Adipocyte (in vitro differentiated cells): ENCODE measurements at places on chromosomes 7 and 10.

DNA sequence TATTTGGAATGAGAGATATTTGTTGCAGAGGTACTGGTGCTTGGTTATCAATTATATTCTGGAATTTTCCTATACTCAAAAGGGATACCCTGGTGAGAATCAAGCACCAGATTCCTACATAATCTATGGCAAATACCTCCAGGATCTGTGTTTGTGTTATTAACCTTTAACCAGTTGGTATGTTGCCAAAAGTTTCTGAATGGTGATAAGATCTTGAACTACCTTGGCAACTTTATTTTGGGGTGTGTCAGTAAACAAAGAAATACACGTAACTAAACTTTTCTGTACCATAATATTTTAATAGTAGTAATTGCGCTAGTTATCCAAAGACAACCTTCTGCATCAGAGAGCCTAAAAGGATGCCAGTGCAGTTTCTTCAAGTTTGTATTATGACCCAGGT, 13.4 kb downstream of the SCIN start:
- no peak for DNase-seq

DNA sequence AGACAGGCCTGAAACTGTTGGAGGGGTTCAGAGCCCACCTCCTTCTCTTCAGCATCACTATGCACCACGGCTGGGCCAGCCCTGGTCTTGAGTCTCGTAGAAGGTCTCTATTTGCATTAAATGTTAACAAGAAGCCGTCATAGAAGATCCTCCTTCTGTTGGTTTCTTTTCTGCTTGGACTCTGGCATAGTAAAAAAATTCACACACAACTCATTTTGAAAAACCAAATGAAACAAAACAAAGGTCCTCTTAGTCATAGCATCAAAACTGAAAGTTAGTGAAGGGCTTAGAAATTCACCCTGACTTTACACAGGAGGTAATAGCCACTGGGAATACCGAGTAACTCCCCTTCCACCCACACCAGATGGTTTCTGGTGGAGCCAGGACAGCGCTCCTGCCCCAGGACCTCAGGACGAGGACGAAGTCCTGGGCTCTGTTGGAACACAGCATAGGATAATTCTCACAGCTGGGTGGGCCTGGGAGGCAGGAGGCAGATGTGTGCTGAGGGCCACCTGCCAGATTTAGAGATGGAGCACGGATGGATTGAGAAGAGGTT, 248.4 kb upstream of the KLF6 start:
- DNase-seq = no peak

DNA sequence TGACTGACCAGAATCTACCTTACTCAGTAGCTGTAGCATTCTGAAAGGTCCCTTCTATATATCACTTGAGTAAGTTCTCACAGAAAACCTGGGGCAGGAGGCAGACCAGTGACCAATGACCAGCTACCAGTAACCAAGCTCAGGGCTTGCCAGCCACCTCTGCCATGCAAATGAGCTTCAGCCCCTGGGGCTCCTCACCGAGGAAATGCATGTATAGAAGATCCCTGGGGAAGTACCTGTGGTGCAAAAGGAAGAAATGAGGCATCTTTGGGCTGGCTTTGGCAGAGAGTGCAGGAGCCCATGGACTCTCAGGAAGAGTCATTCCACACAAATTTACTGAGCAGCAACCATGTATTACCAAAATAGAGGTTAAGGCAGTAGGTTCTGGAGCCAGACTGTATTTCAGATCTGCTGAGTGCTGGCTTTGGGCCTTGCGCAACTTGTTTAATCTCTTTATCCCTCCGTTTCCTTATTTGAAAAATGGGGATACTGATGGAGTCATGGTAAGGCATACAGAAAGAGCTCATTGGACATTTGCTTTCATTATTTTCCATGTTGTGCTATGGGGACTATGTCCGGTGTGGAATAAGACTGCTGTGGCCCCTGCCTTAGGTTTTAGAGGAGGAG, 41.1 kb upstream of the FAM204A start:
- no peak for DNase-seq

DNA sequence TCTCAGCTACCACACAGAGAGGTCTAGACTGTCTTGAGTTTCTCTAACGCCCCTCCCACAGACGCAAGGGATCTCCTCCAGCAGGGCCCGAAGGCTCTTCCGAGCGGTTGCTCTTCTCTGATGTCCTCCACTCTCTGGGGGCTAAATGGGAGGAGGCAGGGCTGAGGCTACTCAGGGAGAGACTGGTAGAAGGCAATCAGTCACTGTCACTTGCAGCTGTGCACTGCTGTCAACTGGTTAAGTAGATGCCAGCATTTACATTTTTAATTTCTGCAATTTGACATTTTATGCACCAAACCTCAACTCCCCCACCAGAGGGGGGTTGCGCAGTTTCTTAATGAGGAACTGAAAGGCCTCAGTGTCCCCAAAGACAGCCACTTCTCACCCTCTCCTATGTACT, 442.8 kb downstream of the PLXNA4 start:
- DNase-seq = no peak

DNA sequence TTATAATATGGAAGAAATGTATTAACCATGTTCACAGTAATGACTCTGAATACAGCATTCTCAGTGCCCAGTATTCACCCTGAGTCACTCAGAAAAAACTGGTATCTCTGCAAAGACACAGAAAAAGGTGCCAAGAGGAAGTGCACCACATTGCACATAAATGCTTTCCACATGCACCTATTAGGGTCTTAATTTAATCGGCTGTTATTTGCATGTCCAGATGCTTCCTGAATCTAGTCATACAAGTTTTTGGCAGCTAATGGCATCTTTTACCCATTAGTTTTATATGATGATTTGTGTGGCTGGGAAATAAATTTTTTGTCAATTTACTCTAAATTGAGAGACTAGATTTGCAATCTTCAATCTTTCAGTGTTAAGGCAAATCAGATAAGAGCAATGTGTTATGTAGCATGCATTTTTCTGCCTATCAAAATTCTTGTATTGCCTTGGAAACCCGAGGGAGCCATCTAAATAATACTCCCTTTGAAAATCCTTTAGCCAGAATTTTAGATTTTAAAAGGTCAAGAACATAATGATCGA, 58.2 kb downstream of the ZNF680 start:
- DNase-seq = no peak
